Sciatic nerve (tissue), 2 donors: ENCODE measurements at places on chromosomes 2 and 18. TPM values are rescaled to one million over a fixed set of nuclear protein-coding genes. Genes with fewer than 3 reads are reported as not detected.

Gene VAMP8
- total RNA-seq = 31.1 TPM

Gene IER3IP1
- total RNA-seq = 8.7 TPM

Gene KYNU
- total RNA-seq = 6.0 TPM

DNA sequence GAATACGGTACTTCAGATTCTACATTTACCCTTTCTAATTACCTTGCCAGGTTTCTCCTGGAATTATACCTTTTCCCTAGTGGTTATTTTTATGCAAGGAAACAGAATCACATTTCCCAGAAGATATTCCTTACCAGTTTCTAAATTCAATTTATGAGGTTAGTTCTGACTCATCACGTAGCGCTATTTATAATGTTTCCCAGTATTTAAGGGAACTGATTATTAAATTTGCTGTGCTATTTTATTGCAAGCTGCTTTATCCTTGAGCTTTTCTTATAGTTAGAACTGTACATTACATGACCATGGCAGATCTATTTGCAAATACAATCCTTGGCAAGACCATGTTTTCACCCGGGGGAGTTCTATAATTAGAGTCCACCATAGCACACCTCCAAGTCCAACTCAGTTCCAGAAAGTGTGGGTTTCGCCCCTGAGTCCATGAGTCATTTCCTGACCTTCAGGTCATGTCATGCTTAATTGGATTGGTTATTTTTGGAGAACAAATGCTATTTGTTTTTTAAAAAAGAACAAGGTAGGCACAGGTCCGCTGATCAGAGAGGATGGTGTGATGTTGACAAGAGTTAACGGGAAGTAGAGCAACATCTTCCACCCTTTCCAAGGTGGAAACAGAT is 126.6 kb downstream of the ZNF532 start:
- DNase-seq = no peak

- DNase-seq = no peak
Measured at GRCh38 chr2:143629340-143629739, 500.1 kb downstream of the ARHGAP15 start.
